Ascending aorta (tissue), 2 donors: ENCODE measurements at places on chromosomes 5 and 9. TPM values are rescaled to one million over a fixed set of nuclear protein-coding genes. Genes with fewer than 3 reads are reported as not detected.
A peak's percentile ranks its signal among the peaks of the same experiment; 100 is the strongest.

Gene UBAP1
- 26.0 TPM for total RNA-seq

Gene CTSL
- total RNA-seq = 97.8 TPM

Gene ARHGAP26
- 34.9 TPM for total RNA-seq

Gene CAMK2A
- total RNA-seq = not detected

Gene HINT2
- 21.6 TPM for total RNA-seq

- H3K27ac ChIP-seq = no peak overlapping the region
- H3K27me3 ChIP-seq = no peaks in the 10 kb centered on the region
- no peak overlapping the region for H3K4me3 ChIP-seq
- DNase-seq = no peak
Measured at GRCh38 chr5:15676591-15676990, 176.6 kb downstream of the FBXL7 start.

DNA sequence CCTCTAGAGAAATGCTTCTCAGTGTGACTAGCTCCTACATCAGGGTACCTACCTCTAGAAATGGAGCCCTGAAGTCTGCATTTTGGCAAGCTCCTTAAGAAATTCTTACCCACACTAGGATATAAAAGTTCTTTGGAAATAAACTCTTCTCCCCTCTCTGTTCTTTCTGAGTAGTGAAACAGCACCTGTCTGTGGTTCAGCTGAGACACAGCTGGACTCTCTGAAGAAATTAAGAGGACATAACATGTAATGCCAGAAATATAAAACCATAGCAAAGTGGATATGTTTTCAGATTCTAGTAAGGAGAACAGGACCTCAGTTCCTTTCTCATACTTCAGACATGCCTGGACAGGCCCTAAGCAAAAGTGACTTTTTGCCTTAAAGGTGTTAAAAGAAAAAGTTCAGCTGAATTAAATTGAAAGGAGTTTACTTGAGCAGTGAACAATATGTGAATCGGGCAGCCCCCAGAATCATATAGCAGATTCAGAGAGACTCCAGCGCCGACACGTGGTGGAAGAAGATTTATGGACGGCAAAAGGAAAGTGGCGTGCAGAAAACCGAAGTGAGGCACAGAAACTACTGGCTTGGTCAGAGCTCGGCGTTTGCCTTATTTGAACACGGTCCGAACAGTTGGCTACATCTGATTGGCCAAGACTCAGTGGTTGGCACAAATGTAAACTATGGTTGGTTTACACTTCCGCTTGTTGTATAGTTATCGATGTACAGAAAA is 64.5 kb downstream of the PRKACG start:
- no peaks in the 10 kb centered on the region for H3K36me3 ChIP-seq
- no peak for DNase-seq
- no peak overlapping the region for H3K27ac ChIP-seq
- peak overlapping the region; percentile 4 for H3K4me3 ChIP-seq
- no peaks in the 10 kb centered on the region for H3K4me1 ChIP-seq

GRCh38 chr5:27855491-27855890 is 817.1 kb upstream of the CDH9 start:
- no peaks in the 10 kb centered on the region for H3K27me3 ChIP-seq
- H3K36me3 ChIP-seq = no peaks in the 10 kb centered on the region
- no peak for DNase-seq
- H3K4me1 ChIP-seq = no peaks in the 10 kb centered on the region

GRCh38 chr5:94362857-94363256 is 255.5 kb downstream of the KIAA0825 start:
- H3K27ac ChIP-seq = no peak overlapping the region
- H3K4me3 ChIP-seq = no peak overlapping the region
- H3K27me3 ChIP-seq = no peaks in the 10 kb centered on the region
- no peak for DNase-seq
- no peaks in the 10 kb centered on the region for H3K36me3 ChIP-seq

DNA sequence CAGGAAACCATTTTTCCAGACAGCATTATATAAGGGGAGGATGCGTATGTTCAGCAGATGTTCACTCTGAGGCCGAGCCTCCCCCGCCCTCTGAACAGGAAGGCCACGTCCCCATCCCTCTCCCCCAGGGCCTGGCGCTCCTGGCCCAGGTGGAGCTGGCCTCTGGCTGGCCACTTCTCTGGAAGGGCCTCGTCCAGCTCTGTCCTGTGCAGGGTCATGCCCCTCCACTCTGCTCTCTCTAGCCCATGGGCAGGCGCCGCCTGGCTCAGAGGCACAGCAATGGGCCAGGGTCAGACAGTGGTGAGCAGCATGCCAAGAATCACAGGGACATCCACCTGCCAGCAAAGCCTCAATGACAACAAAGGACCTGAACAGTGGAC is 34.2 kb downstream of the ADAMTS2 start:
- no peak overlapping the region for H3K4me3 ChIP-seq
- H3K27me3 ChIP-seq = no peaks in the 10 kb centered on the region
- H3K4me1 ChIP-seq = peaks cover 4% of the 10 kb centered on the region
- H3K27ac ChIP-seq = no peak overlapping the region
- DNase-seq = no peak

GRCh38 chr5:8641786-8642505 is 773.0 kb downstream of the MTRR start:
- no peak overlapping the region for H3K27ac ChIP-seq
- H3K27me3 ChIP-seq = no peaks in the 10 kb centered on the region
- no peak for DNase-seq

DNA sequence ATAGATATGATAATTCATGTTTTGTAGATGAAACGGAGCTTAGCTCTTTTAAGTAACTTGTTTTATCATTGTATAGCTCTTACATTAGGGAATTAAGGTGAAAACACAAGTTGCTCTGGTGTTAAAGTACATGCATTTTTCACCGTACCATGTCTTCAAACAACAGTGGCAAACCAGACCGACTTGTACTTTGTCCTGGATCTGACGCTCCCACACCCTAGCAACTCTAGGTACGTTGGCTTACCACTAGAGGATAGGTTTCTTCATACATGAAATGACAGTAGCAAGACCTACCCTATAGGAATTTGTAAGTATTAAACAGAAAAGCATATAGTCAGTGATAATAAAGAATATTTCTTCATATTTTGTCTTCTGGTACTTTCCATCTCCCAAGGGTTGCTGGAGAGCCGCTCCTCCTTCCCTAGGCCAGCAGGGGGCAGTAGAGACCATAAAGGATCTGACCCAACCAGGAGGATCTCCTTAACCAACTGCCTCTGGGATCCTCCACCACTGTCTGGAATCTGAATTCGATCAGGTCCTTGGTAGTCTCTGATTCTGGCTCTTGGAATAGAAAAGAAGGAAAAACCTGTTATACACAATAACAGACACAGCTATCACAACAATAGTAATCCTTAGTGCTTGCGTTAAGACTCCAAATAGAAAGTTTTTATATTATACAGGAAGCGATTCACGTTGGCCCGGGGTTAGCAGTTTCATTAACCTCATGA is 136.7 kb downstream of the CAVIN4 start:
- no peaks in the 10 kb centered on the region for H3K27me3 ChIP-seq
- no peak overlapping the region for H3K4me3 ChIP-seq
- no peaks in the 10 kb centered on the region for H3K36me3 ChIP-seq
- DNase-seq = no peak

DNA sequence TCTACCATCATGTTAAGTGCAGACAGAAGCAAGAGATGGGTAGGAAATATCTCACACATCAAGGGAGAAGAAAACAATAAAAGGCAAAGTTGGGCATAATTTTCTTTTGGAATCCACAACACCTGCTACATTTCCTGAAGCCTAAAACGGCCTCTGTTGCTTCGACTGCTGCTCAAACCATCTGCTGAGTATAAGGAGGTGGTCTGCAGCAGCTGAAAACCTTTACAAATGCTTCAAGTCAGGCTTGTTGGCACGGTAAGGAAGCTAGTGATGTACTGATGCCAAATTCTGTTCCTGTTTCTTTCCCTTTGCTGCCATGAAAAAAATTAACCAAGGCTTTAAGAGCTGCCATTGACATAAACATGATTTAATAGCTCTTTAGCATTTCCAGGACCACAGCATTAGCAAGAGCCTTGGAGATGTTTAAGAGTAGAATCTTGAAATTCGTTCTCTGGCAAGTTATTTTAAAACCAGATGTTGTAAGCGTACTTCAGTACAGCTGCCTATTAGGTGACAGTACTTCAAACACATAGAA is 75.6 kb downstream of the DMRTA1 start:
- H3K4me3 ChIP-seq = no peak overlapping the region
- H3K4me1 ChIP-seq = no peaks in the 10 kb centered on the region
- no peak overlapping the region for H3K27ac ChIP-seq
- H3K27me3 ChIP-seq = no peaks in the 10 kb centered on the region
- H3K36me3 ChIP-seq = no peaks in the 10 kb centered on the region

- H3K27ac ChIP-seq = no peak overlapping the region
- no peak for DNase-seq
- no peaks in the 10 kb centered on the region for H3K4me1 ChIP-seq
- no peaks in the 10 kb centered on the region for H3K36me3 ChIP-seq
- no peaks in the 10 kb centered on the region for H3K27me3 ChIP-seq
Measured at GRCh38 chr5:164741376-164741775, 1236.0 kb downstream of the MAT2B start.
